Ovary (tissue), 10 donors: ENCODE measurements at places on chromosomes 4 and X. TPM values are rescaled to one million over a fixed set of nuclear protein-coding genes. Genes with fewer than 3 reads are reported as not detected.

Gene HEPH
- 19.0 TPM for polyA plus RNA-seq

Gene NLRP2B
- polyA plus RNA-seq: not detected

Gene ERCC6L
- 0.23 TPM for polyA plus RNA-seq

GRCh38 chr4:79947386-79947785, 125.6 kb downstream of the ANTXR2 start:
- no peak overlapping the region for H3K27ac ChIP-seq
- no peaks in the 10 kb centered on the region for H3K4me1 ChIP-seq
- H3K36me3 ChIP-seq: no peaks in the 10 kb centered on the region
- H3K4me3 ChIP-seq: no peak overlapping the region
- DNase-seq: no peak

- no peaks in the 10 kb centered on the region for H3K4me1 ChIP-seq
- no peaks in the 10 kb centered on the region for H3K36me3 ChIP-seq
- no peak for DNase-seq
- H3K4me3 ChIP-seq: no peak overlapping the region
These were observed 72.0 kb upstream of the PRDM5 start for GRCh38 chr4:120994521-120994920.
